ENCODE measurements at places on chromosomes 3 and 15.

DNA sequence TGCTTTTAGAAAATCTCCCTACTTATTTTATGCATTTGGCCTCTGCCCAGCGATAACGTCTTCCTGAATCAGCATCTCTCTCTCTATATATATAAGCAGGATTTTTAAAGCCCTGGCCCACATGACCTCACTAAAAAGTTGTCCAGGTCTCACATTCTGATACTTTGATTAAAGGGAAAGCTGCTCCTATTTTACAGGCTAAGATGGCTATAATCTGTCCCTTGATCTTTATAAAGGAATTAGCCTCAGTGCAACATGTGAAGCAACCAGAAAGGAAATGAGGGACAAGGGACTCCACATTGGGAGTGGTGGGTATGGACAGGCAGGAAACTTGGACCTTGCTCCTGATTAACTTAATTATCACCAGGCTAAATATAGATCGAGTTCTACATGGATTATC is 25.6 kb upstream of the MUC13 start:
- DNase-seq: no peak

GRCh38 chr15:101256757-101257156 is 4.9 kb upstream of the CHSY1 start:
- no peak for DNase-seq

- DNase-seq: no peak
Measured at GRCh38 chr15:42149493-42150218, 6.8 kb downstream of the PLA2G4F start.

DNA sequence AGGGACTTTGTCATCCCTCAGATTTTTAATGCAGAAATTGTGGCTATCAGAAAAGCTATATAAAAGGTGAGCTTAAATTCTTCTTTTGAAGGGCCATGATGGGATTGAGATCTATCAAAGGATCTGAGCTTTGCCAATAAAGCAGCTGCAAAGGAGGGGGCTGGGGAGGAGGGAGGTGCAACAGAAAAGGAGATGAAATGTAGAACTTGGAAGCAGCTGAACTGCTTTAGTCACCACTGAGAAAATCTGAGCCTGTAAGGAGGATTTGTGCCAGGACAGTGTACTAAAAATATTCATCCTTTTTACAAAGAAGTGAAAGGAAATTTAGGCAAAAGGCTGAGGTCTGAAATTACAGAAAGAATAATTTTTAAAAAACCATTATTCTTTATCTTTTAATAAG is 10.4 kb downstream of the TSPAN3 start:
- DNase-seq: no peak

Measured in frontal cortex (tissue), 4 donors.